ENCODE measurements at places on chromosomes 16 and 17.

DNA sequence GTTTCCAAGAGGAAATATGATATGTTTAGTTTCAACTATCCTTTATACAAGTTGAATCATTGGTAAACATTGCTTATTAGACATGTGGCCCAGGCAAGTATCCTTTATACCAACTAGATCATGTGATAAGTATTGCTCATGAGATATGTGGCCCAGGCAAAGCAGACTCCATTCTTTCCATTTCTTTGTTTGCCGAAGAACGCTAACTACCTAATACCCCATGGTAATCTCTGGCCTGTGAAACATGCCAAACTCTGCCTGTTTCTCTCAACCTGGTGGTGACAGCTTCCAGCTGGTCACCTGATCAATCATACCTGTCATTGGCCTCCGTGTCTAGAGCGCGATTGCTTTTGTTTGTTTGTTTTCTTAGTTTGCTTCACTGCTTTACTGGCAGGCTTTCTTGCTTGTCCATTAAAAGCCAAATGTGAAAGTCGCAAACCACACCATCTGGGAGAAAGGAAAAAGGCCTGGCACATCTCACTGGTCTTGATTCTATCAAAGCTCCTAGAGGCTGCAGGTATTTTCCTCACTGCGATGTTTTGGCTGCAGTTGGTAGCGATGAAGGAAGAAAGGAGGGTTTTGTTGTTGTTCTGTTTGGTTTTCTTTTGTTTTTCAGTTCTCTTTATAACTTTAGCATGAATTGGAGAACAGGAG is 686.2 kb downstream of the KCNJ2 start:
- no peak for DNase-seq

DNA sequence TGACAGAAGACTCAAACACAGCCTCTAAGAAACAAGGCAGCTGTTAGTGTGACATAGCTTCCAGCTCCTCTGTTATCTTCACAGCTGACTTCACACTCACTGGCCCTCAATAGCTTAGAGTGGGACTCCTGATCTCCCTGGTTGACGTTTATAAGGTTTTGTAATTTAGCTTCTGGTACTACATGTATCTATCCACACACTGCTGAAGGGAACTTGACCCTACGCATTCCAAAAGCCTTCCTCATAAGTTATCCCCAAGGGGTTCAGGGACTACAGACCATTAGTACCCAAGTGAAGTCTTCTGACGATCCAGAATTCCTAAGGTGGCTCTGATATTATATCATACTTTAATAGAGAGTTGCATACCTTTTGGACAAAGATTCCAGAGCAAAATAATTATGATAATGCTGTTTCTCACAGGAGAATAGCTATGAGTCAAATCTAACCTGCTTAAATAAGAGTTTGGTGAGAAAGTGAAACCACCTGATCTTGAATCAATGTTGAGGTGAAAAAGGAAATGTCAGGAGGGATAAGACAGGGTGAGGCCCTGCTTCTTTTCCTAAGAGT is 14.5 kb downstream of the ACACA start:
- DNase-seq, result no peak

DNA sequence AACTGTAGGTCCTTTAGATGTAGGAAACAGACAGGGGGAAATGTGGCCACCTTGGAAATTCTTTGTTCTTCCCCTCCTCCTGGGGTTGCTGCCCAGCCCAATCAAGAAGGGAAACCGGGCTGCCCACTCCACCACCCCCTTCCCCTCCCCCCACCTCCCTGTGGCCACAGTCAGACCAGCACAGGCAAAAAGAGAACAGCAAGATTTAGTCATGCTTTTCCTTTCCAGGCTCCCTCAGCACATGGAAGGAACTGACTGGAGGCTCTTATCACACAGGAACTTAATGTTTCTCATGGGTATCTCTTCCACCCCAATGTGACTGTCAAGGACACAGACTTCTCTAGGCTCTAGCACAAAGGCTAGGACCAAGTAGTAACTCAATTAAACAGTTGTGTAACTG is 3.0 kb upstream of the CCL1 start:
- DNase-seq, result peak; percentile 54

DNA sequence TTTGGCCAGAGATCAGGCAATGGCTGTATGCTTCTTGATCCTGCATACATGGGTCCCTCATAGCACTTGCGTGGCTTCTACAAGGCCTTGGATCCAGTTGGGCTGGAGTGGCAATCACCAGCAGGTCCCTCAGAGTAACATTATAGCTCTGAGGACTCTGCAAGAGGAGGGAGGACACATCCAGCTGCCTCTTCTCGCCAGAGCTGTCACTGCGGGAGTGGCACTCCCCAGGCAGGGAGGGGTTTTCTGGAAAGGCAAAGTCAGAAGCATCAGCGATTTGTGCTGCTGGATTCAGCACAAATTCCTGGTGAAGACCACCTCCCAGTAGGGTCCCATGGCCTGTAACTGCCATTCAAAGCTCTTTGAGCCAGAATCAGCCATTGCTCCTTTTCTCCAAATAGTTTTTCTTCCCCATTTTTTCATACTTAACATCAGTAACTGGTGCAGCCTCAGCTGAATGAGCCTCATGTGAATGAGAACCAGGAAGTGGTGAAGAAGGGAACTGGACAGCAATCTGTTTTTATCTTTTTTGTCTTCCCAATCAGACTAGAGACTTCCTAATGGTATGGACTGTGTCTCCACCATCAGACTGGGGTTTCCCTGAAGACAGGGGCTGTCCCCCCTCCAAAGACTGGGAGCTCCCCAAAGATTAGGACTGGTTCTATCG is 40.6 kb upstream of the HOXB13 start:
- peak; percentile 46 for DNase-seq

GRCh38 chr17:73731733-73732132 is 87.5 kb upstream of the SDK2 start:
- peak; percentile 85 for DNase-seq

- DNase-seq, result no peak
Observed at GRCh38 chr16:84449156-84450140, 55.0 kb downstream of the MEAK7 start.

GRCh38 chr17:9479964-9480363 is 95.7 kb downstream of the STX8 start:
- DNase-seq, result no peak

All from common myeloid progenitor, CD34-positive (primary cell).